Keratinocyte (primary cell): ENCODE measurements at places on chromosomes 12 and 14. TPM values are rescaled to one million over a fixed set of nuclear protein-coding genes. Genes with fewer than 3 reads are reported as not detected.

DNA sequence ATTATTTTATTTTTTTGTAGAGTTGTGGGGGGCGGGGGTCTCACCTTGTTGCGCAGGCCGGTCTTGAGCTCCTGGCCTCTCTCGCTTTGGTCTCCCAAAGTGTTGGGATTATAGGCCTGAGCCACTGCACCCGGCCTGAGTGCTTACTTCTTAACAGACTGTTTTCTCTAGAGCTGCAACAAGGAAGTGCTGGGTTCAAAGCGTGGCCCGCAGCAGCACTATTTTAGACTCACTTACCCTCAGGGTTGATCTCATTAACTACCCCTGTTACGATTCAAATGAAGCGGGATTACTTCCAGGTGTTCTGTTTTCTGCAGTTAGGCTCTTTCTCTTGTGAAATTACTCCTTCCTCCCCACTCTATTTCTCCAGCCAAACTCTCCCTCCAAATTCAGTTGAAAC, 8.7 kb downstream of the A2ML1 start:
- peaks cover 8% of the 10 kb centered on the region for H3K36me3 ChIP-seq
- DNase-seq, result no peak
- no peak overlapping the region for H3K4me3 ChIP-seq
- no peaks in the 10 kb centered on the region for H3K27me3 ChIP-seq
- peaks cover 24% of the 10 kb centered on the region for H3K4me1 ChIP-seq

Gene AKAP3
- 0.72 to 0.95 TPM (median 0.88 TPM) in 3 replicates for polyA plus RNA-seq

- H3K27ac ChIP-seq, result peak overlapping the region; percentile 74
- no peaks in the 10 kb centered on the region for H3K36me3 ChIP-seq
- peaks cover 18% of the 10 kb centered on the region for H3K4me1 ChIP-seq
Observed at GRCh38 chr12:26125400-26126339, 833 bp upstream of the BHLHE41 start.

DNA sequence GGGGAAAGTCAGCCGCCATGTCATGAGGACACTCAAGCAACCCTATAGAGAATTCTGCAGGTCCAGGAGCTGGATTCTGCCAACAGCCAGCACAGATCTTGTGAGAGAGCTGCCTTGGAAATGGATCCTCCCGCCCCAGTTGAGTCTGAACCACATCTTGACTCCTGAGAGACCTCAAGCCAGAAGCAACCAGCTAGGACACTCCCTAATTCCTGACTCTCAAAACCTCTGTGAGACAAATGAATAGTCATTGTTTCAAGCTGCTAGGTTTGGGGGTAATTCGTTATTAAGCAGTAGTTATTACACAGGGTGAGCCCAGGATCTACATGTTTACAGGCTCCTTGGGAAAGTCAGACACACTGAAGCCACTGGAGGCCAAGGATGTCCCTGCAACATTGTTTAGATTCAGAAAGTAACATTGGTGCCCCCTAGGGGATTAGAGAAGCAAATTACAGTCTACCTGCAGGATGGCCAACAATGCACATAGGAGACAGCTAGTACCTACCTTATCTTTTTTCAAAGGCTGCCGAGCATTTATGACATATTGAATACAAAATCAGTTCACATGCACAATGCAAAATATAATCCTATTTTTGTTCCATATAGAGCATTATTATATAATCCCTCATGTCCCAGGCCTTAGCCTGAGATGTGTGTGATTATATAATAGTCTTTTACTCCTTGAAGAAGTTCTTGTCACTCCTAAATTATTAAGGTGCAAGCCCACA, 57.9 kb upstream of the FICD start:
- H3K36me3 ChIP-seq, result no peaks in the 10 kb centered on the region
- DNase-seq, result no peak
- no peak overlapping the region for H3K4me3 ChIP-seq

- no peak overlapping the region for H3K27ac ChIP-seq
- no peak overlapping the region for H3K4me3 ChIP-seq
- no peaks in the 10 kb centered on the region for H3K27me3 ChIP-seq
- H3K4me1 ChIP-seq, result no peaks in the 10 kb centered on the region
- no peak for DNase-seq
- no peaks in the 10 kb centered on the region for H3K36me3 ChIP-seq
Observed at GRCh38 chr12:89992668-89993451, 284.2 kb upstream of the ATP2B1 start.

Gene P2RX7
- 0.12 to 0.21 TPM (median 0.20 TPM) in 3 replicates for polyA plus RNA-seq

GRCh38 chr14:74362361-74362915, 14.2 kb downstream of the VRTN start:
- H3K4me3 ChIP-seq, result no peak overlapping the region
- no peaks in the 10 kb centered on the region for H3K36me3 ChIP-seq
- peaks cover 4% of the 10 kb centered on the region for H3K27me3 ChIP-seq
- no peak for DNase-seq
- no peak overlapping the region for H3K27ac ChIP-seq
- H3K4me1 ChIP-seq, result peaks cover 4% of the 10 kb centered on the region

Gene GUCY2C
- 0.03 to 0.06 TPM (median 0.03 TPM) in 3 replicates for polyA plus RNA-seq

GRCh38 chr12:2160043-2160442, 107.3 kb downstream of the CACNA1C start:
- no peaks in the 10 kb centered on the region for H3K4me1 ChIP-seq
- DNase-seq, result no peak
- H3K27ac ChIP-seq, result no peak overlapping the region
- no peak overlapping the region for H3K4me3 ChIP-seq
- no peaks in the 10 kb centered on the region for H3K36me3 ChIP-seq
- no peaks in the 10 kb centered on the region for H3K27me3 ChIP-seq

Gene COCH
- polyA plus RNA-seq, result 0.03 TPM in 1 of 3 replicates, not detected in the others

Gene MTERF2
- polyA plus RNA-seq, result 5.0 to 9.6 TPM (median 7.1 TPM) in 3 replicates

GRCh38 chr12:10214136-10214894, 1.6 kb downstream of the GABARAPL1 start:
- DNase-seq, result no peak
- peak overlapping the region; percentile 99 for H3K27ac ChIP-seq
- H3K27me3 ChIP-seq, result no peaks in the 10 kb centered on the region
- H3K36me3 ChIP-seq, result no peaks in the 10 kb centered on the region

- no peaks in the 10 kb centered on the region for H3K36me3 ChIP-seq
- peaks cover 22% of the 10 kb centered on the region for H3K4me1 ChIP-seq
- peak overlapping the region; percentile 98 for H3K27ac ChIP-seq
- no peak for DNase-seq
Observed at GRCh38 chr14:49766839-49767238, 1.1 kb upstream of the KLHDC2 start.

DNA sequence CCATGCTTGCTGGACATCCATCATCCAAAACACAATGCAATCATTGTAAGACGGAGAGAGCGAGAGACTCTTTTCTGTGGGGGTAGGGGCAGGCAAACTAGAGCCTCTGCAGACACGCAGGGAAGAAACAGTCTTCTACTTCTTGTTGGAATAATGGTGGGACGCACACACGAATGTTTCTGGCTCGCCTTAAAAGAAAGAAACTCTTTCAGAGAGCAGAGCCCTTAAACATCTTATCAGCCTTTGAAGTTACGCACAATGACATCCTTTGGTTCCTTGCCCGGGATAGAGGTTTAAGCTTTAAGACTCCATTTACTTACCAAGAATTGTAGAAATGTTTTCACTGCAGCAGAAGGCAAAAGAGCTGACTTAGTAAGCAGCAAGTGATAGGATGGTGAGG, 133.8 kb upstream of the FOXN3 start:
- H3K4me3 ChIP-seq, result no peak overlapping the region
- H3K27me3 ChIP-seq, result no peaks in the 10 kb centered on the region
- no peak for DNase-seq
- no peaks in the 10 kb centered on the region for H3K36me3 ChIP-seq
- no peaks in the 10 kb centered on the region for H3K4me1 ChIP-seq
- no peak overlapping the region for H3K27ac ChIP-seq

- no peaks in the 10 kb centered on the region for H3K36me3 ChIP-seq
- H3K27ac ChIP-seq, result no peak overlapping the region
- peaks cover 3% of the 10 kb centered on the region for H3K4me1 ChIP-seq
- H3K27me3 ChIP-seq, result no peaks in the 10 kb centered on the region
Observed at GRCh38 chr12:45774508-45775162, 45.1 kb downstream of the ARID2 start.

GRCh38 chr14:26729851-26730250, 132.0 kb upstream of the NOVA1 start:
- H3K27me3 ChIP-seq, result no peaks in the 10 kb centered on the region
- DNase-seq, result no peak
- H3K4me3 ChIP-seq, result no peak overlapping the region

Gene GPR84
- 0.08 to 0.17 TPM (median 0.12 TPM) in 3 replicates for polyA plus RNA-seq

DNA sequence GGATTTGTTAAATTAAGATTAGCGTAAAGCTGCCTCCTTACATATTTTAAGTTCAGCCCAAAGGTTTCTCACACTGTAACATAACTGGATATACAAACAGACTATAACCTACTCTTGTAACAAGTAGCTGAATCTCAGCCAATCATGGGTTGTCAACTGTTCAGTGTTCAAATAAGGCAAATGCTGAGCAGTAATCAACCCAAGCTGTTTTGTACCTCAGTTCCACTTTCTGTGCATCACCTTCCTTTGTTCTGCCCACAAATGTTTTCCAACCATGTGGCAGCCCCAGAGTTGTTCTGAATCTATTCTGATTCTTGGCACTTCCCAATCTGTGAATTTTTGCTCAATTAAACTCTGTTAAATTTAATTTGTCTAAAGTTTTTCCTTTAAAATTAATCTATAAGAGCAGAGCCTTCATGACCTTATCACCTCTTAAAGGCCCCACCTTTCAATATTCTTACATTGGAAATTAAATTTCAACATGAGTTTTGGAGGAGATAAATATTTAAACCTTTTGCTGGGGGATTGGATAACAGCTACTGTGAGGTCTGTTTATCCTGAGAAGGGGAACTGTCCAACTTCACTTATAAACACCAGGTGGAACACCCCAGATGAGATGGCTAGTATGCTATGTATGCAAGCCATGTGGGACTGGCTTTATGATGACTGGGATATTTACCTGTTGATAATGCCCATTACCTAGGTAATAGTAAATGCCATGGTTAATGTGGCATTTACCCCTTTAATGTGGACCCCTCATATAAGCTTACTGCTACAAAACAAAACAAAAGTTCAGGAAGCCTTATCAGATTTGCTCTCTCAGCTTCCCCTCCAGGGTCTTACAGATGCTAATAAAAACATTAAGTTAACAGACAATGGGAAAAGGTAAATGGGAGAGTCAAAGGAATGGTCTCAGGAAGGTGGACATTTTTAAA, 42.2 kb upstream of the ARID2 start:
- H3K27me3 ChIP-seq, result no peaks in the 10 kb centered on the region
- H3K27ac ChIP-seq, result no peak overlapping the region
- no peak for DNase-seq
